ENCODE measurements at places on chromosomes 13 and 19.
A peak's percentile ranks its signal among the peaks of the same experiment; 100 is the strongest.

GRCh38 chr13:86383151-86383550 is 583.9 kb upstream of the SLITRK6 start:
- no peak for DNase-seq

DNA sequence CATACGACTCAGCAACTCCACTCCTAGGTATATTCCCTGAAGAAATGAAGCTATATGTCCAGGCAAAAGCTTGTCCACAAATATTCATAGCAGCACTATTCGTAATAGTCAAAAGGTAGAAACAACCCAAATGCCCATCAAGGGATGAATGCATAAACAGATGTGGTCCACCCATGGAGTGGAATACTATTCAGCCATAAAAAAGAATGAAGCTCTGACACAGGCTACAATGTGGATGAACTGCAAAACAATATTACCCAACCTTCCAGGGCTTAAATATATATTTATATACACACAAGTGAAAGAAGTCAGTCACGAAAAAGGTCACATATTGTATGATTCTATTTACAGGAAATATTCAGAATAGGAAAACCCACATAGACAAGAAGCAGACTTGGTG is 19.7 kb downstream of the RFX2 start:
- no peak for DNase-seq

DNA sequence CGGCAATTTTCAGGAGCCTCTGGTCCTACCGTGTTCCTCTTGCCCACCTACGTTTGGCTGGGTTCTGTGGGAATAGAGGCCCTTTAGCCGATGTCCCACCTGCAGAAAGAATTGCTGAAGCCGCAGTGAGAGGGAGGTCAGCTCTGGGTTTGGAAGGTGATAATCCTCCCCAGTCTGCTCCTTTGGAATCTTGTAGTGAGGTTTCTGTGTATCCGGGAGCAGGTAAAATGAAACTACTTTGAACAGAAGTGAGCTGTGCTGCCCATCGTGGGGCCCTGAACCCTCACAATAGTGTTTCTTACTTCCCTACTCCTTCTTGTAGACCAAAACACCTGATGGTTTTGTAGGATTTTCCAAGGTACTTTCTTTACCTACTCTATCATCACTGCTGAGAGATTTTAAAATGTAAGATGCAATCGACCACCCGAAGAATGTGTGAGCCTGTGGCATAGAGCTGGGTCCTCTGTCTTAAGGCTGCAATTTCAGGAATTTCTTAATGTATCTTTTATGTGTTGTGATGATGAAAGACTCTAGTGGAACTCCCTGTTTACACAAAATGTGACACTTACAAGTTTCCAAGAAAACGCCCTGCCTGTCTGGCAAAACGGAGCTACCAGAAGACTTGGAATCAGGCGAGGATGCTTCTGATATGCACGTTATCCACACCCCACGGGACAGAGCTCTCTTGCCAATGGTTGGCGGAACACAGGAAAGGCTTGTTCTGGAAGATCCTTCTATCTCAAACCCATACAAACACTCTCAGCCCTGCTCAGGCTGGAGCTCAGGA is 76.1 kb downstream of the RGCC start:
- no peak for DNase-seq

DNA sequence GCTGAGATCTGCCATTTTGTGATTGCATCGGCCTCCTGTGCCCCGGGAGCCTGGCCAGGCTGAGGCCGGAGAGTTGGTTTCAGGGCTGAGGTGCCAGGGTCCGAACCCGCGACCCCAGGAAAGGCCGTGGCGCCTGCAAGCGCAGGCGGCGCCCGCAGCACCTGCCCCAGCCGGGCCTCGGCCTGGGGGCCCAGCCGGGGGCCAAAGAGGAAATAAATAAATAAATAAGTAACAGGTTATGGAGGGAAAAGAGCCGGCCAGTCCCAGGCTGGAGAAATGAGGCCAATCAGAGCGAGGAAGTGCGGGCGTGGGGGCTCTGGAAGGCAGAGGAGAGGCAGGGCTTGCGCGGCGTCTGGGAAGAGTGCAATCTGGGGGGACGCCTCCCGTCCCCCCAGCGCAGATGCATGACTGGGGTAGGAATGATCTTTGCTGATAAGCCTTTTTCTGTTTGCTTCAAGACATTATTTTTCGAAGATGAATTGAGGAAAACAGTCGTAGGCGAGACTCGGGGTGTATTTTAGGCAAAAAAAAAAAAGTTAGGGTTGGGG is 145.6 kb upstream of the ZNF536 start:
- DNase-seq, result no peak

DNA sequence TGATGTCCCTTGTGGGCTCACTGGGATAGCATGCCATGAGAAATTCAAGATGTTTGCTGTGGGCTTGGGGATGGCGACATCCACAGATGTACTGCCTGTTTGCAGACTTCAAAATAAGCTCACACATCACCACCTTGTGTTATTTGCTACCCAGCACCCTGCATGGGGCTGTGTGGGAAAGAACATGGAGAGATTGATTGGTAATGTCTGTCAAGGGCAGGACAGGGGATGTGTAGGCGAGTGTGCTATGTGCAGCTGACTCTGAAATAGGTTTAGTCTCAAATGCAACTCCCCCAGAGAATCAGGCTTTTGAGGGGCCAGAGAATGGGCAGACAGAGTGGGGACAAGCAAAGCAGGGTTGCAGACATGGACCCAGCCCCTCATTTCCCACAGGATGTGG is 24.7 kb downstream of the PNPLA6 start:
- no peak for DNase-seq

- DNase-seq, result no peak
Observed at GRCh38 chr13:71460211-71460610, 406.8 kb downstream of the DACH1 start.

- no peak for DNase-seq
Observed at GRCh38 chr19:56369886-56370676, 23.3 kb downstream of the ZNF582 start.

DNA sequence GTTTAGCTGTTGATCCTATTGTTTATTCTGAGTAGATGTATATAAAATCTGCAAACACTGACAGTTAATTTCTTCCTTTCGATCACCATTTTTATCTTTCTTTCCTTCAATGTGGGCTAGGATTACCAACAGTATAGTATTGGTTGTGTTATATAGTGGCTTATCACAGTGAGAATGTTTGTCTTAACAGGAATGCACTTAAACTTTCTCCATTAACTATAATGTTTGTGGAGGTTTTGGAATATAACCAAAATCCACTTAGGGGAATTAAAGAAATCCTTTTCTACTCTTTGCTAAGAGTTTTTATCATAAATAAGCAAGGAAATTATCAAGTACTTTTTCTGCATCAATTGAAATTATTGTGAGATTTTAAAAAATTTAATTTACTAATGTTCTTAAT is 244.6 kb downstream of the LACC1 start:
- DNase-seq, result no peak

- no peak for DNase-seq
Observed at GRCh38 chr19:18468517-18468916, 30.6 kb upstream of the ISYNA1 start.

- no peak for DNase-seq
Observed at GRCh38 chr13:51770681-51771417, 33.1 kb downstream of the DHRS12 start.

- no peak for DNase-seq
Observed at GRCh38 chr19:4455719-4456475, 1.7 kb downstream of the UBXN6 start.

- no peak for DNase-seq
Observed at GRCh38 chr19:39083599-39083982, 577 bp upstream of the ACP7 start.

GRCh38 chr19:48963371-48964204 is 1.5 kb upstream of the FTL start:
- peak; percentile 38 for DNase-seq

DNA sequence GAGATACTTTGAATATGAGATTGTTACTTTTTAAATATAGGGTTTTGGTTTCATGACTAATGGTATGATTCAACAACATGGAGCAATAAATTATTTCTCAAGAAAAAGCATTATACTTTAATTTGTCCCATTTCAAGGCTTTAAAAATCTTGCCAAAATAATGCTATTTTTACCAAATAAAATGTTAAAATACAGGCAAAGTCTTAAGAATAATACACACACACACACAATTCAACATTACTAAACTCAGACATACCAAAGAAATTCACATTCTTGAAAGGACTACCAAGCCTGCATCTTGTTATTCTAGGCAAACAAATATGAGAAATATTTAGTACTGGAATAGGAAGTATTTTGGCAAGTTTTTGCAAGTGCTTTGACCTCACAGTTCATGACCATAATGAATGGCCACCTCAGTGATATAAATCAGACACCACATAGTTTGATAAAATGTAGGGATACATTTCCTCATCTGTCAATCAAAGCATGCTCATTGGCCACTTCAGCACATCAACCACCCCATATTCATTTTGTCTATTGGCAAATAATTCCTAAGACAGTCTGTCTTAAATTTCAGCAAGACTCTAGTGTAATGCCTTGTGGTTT is 107.2 kb downstream of the NALCN start:
- no peak for DNase-seq

- no peak for DNase-seq
Observed at GRCh38 chr13:40120781-40121180, 465.3 kb downstream of the COG6 start.

DNA sequence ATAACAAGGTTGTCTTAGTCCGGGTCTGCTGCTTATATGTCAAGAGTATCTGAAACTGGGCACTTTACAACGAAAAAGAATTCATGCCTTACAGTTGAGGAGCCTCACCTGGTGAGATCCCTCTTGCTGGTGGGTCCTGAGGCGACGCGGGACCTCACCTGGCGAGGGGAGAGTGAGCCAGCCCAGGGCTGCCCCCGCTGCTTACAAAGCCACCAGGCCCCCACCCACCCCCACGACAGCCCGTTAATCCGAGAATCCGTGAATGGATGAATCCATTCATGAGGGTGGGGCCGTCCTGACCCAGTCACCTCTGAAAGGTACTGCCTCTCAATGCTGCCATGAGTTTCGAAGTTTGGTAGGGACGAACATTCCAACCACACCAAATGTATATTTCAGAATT is 54.0 kb upstream of the F7 start:
- DNase-seq, result no peak

GRCh38 chr19:49488046-49488862 is 846 bp downstream of the RPL13A start:
- no peak for DNase-seq

DNA sequence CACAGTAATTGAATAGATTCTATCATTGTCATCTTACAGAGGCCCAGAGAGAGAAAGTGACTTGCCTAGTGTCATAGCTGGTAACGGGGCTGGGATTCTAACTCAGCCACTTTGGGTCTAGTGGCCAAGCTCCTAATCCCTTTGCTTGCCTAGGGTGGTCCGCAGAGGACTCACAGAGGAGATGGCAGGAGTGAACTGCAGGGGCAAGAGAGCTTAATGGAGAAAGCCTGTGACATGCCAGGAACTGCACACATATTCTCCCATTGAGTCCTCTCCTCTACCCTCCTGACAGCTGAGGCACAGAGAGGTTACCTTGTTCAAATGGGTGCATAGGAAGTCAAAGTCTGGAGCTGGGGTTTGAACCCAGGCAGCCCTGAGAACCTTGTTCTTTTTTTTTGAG is 2.7 kb downstream of the LSR start:
- DNase-seq, result no peak

- no peak for DNase-seq
Observed at GRCh38 chr13:104436555-104436954, 1370.3 kb upstream of the SLC10A2 start.

GRCh38 chr19:46622118-46622446 is 2.8 kb downstream of the PTGIR start:
- DNase-seq, result no peak

DNA sequence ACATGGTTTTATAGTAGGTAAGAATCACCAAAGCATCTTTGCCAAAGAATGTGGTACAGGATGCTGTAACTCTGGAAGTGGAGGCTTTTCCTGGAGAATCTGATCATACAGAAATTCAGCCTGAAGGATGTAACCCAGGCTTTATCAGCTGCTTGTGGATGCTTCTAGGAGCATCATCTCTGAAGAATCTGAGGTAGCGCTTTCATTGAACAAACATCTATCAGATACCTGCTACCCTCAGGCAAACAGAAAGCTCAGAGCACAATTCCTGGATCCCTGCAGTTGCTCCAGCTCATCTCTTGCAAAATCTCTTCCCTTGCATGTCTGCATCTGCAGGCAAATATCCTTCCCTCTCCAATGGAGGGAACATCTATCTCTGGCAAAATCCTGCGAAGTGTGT is 9.3 kb downstream of the FAM124A start:
- no peak for DNase-seq

DNA sequence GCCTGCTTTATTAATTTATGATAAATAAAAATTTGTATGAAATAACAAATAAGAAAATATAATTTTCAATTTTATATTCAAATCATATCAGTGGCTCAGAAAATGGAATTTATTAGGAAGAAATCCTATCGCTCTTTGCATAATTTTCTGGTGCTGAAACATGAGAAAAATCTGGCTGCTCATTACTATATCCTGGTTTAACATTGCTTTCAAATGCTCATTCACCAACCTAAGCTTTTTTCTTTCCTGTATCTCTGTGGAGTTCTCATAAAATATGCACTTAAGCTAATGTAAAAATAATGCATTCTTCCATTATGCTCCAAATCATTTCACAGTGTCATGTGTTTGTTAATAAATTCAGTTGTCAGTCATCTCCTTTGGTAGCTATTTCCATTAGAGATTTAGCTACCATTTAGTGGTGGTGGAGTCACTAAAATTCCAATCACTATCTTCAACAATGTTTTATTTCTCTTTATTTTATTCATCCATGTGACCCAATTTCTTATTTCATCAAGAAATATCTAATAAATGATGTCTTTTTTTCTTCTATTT is 498.0 kb downstream of the DCT start:
- DNase-seq, result no peak

DNA sequence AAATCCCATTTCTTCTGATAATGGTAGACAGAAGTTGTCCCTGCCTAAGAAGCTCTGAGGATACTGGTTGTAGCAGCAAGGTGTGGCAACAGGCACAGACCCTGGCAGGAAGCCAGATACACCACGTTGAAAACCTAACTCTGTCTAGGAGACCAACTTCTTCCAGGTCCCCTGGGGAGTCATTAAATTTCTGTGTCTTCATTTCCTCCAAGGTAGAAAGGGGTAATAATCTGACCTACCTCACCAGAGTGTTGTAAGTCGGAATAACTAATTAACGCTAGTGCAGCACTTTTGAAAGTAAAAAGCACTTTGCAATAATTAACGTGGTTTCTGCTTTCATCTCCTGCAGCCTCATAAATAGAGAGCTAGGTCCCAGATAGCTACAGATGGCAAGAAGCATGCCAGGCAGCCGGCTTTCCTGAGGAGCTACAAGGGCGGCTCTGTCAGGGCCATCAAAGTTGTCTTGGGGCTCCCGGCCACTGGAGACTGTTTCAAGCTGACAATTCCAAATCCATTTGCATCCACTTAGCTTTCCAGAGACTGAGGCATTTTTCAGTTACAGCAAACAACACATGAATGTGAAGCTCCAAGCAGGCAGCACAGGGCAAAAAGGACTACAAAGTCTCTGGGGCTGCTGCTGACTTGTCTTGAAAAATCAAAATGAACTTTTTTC is 176.2 kb downstream of the FOXO1 start:
- DNase-seq, result no peak

DNA sequence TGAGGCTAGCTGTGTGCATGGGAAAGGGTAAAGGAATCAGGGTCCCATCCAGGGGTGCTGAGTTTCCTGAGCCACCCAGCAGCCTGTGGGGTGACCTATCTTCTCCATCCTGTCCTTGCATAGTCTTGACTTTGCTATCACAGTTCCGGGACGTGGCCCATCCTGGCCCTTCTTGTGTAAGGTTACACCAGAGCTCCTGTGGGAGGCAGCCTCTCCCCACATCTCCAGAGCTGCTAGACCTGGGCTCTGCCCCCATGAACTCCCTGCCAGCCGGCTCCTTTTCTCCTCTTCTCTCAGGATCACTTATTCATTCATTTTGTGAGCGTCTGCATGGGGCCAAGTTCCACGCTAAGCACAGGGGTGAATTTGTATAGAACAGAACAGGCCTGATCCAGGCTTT is 238.9 kb downstream of the TSHZ3 start:
- no peak for DNase-seq
